NCI-H345 (cell line): ENCODE measurements at places on chromosomes 11 and 22.

GRCh38 chr11:2108675-2109491, 30.3 kb downstream of the IGF2 start:
- DNase-seq, result no peak

DNA sequence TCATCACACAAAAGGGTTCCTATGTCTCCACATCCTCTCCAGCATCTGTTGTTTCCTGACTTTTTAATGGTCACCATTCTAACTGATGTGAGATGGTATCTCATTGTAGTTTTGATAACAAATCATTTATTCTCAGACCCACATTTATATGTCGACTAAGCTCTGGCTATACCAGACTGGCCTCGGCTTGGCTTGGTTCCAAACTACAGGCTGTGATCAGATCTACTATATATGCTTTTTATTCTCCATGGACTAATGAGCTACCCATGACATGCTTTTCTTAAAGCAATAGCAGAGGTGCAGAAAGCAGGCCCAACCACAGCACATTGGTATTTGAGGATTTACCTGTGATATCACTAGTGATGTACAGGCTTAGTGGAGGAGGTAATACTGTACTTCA, 139.8 kb upstream of the PGR start:
- no peak for DNase-seq

DNA sequence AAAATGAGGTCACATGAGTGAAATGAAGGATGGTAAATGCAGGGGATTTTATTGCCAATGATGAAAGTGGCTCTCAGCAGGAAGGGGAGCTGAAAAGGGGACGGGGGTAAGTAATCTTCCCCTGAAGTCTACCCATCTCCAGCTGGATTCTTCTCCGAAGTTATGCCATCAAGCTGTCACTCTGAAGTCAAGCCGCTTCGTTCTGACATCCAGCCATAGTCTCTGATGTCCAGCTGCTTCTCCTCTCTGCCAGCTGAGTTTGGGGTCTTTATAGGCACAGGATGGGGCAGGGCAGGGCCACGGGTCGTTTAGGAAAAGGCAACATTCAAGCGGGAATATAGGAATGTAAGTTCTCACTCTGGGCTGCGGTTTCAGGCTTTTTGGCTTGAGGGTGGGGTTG, 181.9 kb upstream of the ANO3 start:
- DNase-seq, result no peak

- no peak for DNase-seq
Measured at GRCh38 chr11:95104121-95104830, 14.6 kb downstream of the ENDOD1 start.

GRCh38 chr11:66450560-66450959, 11.9 kb upstream of the MRPL11 start:
- DNase-seq, result no peak

DNA sequence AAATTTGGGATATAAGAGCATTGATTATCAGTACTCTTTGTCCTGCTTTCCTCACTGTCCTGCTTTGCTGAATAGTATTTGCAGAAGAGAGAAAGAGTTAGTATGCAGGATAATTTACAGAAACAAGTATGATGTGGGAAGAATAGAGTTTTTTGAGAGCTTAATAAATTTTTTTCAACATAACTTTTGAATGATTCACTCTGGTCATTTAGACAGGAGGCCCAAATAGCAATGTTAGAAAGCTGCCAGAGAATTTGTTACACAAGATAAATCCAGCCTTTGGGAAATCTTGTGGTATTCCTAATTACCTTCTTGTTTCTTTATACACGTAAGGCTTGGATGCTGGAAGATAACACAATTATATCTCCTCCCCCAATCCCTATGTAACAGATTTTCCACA, 484.6 kb downstream of the CNTN5 start:
- no peak for DNase-seq

GRCh38 chr22:20459152-20459542, 21.5 kb upstream of the SCARF2 start:
- no peak for DNase-seq

DNA sequence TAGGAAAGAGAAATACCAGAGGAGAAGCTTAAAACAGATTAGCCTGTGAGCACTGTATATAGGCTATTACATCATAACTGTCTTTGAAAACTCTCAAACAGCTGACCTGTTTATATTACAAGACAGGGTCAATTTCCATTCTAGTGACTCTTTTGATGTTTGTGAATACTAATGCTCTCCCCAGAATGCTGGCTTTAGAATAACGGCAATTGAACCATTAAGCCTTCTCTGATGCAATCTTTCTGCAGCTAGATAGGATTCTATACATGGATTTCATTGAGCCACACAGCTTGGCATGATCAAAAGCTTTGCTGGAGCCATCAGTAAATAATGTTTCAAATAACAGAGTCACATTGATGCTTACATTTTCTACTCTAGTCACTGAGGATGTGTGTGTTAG, 122.7 kb upstream of the FAT3 start:
- DNase-seq, result peak; percentile 20

DNA sequence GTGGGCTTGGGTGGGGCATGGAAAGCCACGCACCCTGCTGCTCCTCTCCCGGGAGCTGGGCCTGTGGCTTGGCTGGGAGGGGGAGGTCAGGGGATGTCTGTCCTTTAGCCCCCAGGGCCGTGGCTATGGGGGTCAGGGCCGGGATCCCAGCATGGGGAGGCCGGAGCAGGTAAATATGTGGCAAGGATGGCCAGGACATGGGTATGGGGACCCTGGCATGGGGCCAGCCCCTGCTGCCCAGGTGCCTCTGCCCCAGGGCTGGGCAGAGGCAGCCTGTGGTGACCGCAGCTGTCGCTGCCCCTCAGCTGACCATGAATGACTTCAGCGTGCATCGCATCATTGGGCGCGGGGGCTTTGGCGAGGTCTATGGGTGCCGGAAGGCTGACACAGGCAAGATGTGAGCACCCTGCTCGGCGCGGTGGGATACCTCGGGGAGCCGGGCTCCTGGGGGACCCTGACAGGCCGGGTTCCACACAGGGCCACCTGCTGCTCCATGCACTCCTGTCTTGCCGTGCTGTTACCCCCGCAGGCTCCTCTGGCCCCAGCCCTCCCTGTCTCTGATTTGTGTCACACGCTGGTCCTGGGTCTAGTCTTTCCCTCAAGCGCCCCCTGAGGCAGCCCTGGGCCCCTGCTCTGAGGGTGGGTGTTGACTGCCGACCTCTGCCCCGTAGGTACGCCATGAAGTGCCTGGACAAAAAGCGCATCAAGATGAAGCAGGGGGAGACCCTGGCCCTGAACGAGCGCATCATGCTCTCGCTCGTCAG, 8.1 kb upstream of the ANKRD13D start:
- no peak for DNase-seq

GRCh38 chr11:34239465-34240149, 118.2 kb downstream of the ABTB2 start:
- no peak for DNase-seq

DNA sequence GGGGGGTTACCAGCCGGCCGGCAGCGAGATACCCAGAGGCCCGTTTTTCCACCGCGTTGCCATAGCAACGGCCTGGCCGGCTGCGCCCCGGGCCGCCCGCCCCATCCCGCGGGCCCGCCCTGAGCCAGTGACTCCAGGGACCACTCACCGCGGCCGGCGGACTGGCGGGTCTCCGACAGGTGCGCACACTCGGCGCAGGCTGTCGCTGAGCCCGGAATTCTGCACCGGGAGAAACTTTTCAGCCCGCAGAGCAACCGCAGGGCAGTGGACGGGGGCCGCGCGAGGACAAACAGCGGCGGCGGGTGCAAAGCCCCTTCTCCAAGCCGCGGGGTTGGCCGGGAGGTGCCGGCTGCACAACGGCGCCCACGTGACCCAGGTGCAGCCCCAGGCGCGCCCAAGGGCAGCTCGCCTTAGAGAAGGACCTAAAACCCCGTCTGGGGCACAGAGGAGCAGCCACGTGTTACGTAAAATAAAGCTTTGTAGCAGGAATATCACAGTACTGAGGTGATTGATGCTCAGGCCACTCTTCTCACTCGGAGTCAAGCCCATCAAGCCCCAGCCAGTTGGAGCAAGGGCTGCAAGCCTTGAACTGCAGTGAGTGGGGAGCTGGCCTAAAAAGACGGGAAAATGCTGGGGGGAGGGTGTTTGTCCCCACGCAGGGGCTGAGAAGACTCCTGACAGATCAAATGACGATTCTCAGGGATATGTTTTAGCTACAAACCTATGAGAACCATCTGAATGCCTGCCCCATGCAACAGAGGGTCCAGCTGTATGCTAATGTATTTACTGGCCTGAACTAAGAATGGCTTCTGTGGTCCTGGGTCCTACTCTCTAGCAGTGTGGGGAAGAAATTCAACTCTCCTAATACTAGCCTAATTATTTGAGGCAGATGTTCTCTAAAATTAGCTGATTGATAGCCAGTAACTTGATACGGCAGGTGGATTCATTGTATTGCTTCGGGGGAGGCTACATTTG, at the start of gene STK33:
TSS of gene STK33 (minus strand) at position 294 of the 975 bp plus-strand sequence. CDS start 119,323 bp downstream, outside the sequence.
- peak; percentile 80 for DNase-seq

DNA sequence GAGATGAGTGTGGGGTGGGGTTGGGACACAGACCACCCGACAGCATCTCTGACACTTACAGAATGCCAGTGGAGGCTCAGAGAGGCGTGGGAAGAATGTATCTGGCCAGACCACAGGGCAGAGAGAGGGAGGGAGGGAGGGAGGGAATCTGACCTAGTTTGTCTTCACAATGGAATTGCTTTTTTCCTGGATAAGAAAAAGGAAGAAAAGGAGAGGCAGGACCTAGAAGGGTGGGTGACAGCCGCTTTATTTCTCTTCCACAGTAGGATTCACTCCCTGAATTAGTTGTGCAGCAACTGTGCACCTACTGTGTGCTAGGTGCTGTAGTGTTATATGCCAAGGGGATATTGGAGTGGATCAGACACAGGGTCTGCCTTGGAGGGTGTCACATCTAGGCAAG, 3.7 kb downstream of the KCNK4 start:
- no peak for DNase-seq

DNA sequence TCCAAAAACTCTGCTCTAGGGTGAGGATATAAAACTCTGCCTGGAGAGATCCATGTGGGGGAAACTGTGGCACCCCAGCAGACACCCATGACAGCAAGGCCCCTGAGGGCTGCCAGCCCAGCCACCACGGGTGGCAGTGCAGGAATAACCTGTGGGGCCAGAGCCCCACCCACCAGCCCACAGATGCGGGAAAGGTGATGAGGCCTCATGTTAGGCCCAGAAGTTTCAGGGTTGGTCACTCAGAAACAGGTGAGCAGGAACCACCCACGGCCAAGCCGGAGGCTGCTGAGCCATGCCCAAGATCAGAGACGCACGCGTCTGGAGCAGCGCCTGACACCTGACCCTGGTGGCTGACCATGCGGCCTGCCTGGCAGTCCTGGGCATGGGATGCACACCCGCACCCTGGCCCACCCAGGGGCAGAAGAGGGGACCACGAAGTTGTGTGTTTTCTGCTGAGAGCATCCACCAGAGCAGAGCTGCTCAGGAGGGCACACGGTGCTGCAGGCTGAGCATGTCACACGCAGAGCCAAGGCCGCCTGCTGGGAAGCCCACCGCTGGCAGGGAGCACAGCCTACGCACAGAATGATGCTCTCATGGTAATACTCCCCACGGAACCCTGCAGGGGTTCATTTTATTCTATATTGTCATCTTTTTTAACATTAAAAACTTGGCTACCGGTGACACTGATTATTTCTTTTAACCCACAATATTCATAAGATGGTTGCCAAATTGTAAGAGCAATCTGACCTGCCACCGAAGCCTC, 41.2 kb downstream of the DUSP8 start:
- DNase-seq, result no peak

GRCh38 chr22:27690599-27690998, 111.0 kb downstream of the MN1 start:
- DNase-seq, result no peak

DNA sequence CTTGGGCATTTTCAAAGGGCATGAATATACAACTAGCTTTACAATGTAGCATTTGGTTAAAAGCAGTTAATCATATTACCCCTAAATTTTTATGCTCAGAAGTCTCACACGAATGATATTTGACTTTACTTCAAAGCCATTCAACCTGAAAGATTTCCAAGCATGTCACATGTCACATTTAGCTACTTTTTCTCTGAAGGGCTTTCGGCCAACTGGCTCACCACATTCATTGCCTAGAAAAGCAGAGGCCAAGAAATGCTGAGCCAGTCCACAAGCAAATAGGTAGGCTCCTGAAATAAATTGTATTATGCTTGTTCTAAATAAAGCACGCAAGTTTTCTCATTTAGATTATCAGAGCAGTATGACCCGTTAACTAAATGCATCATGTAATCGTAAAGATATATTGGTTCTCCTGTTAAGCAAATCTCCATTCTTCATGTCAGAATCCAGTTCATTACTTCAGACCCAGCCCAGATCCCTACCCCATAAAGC, 30.6 kb downstream of the PAX6 start:
- no peak for DNase-seq

- DNase-seq, result no peak
Measured at GRCh38 chr11:130465263-130465662, 16.8 kb downstream of the ADAMTS15 start.

DNA sequence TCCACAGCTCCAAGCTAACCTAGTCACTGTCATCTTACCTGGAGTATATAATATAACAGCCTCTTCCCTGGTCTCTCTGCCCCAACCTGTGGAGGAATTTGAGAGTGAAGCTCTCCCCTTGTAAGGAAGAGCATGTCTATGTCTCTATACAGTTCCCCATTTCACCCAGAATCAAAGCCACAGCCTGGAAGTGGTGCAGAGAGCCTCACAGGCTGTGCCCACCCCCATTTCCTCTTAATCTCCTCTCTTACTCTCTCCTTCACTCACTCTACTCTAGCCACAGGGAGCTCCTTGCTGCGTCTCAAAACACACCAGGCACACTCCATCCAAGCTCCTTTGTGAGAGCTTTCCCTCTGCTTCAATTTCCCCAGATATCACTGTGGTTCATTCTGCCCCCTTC, 302.5 kb upstream of the ISX start:
- DNase-seq, result no peak

GRCh38 chr11:60376601-60377000, 1.7 kb upstream of the MS4A7 start:
- DNase-seq, result no peak

DNA sequence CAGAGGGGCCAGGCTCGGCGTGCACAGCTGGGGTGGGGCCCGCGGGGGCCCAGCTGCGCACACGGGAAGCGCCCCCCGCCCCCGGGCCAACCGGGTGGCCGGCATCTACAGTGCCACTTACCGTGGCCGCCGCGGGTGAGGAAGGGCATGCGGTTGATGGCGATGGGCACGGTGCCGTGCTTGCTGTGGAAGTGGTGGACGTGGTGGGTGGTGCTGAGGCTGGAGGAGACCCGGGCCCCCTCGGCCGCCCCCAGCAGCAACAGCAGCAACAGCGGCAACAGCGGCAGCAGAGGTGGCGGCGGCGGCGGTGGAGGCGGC, 51.4 kb downstream of the SLC22A12 start:
- no peak for DNase-seq

GRCh38 chr22:49755631-49756001, 72.1 kb downstream of the BRD1 start:
- no peak for DNase-seq

DNA sequence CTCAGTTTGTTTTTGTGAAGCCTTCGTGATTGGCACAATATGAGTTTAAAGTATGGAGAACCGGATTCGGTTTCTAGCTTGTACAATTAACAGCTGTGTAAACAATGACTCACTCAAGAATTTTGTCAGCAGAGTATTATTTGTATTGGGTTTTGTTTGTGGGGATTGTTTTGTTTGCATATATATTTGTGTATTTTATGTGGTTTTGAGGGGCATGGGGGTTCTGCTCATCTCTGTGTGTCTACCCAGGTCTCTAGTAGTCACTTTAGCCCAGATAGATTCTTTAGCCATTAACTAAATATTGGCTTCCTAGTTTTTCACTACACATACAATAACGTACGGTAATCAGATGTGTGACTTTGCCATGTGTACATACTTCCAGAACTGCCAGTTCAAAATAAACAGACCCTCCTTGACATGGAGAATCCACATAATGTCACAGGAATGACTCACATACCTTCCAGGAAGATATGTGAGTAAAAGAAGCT, 7.5 kb upstream of the MS4A7 start:
- peak; percentile 56 for DNase-seq

- peak; percentile 66 for DNase-seq
Measured at GRCh38 chr11:75445315-75445953, 12.4 kb upstream of the KLHL35 start.
